ENCODE measurements at places on chromosomes 11 and 22. TPM values are rescaled to one million over a fixed set of nuclear protein-coding genes. Genes with fewer than 3 reads are reported as not detected.

DNA sequence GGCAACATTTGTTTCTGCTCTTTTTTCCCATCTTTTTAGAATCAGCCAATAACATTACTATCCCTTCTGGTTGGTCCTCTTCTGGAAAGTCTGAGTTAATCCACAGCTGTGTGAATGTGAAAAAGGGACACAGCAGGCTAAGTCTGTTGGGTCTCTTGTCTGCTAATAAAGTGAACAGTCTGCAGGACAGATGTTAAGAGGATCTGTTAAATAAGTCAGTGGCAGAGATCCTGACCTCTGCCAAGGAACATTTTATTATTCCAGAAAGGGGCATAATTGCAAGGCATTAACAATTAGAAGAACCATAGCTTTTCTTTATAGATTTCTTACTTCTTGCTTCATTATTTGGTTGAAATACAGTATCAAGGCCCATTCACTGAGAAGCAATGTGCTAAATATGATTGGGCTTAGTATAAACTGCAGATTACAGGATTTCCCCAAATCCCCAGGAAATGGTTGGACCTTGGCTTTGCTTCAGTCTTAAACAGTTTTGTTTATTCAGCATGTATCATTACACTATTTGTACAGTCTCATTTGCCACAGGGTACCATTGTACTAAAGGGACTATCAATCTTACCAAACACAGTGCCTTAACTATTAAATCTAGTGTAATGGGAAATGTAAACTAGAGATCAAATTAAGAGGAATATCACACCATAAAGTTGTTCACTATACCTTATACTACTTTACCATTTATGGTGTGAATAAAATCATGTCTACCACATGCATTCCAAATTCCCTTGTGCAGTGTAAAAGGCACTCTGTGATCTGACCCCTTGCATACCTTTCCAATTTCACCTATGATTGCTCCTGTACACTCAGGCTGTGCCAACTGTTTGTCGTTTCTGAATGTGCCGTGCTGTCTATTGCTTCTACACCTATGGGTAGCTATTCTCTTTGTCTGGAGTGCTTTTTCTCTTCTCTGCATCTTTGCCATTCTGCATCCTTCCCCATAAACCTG lies 274.0 kb downstream of the SOX6 start:
- DNase-seq, result no peak

DNA sequence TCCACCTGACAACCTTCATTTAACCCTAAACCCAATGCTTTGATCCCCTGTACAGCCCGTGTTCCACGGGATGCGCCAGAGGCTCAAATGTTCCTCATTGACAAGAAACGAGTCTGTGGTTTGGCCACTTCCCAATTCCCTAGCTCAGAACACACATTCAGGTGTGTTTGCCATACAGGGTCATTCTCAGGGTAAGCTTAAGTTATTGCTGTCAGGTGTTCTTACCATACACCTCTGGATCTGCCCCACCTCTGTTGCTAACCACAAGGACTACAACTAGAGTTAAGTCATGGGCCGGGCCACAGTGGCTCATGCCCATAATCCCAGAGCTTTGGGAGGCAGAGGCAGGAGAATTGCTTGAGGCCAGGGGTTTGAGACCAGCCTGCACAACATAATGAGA lies 45.6 kb upstream of the POLD3 start:
- DNase-seq, result no peak

- no peak for DNase-seq
Observed at GRCh38 chr11:61923166-61924063, 6.0 kb upstream of the RAB3IL1 start.

DNA sequence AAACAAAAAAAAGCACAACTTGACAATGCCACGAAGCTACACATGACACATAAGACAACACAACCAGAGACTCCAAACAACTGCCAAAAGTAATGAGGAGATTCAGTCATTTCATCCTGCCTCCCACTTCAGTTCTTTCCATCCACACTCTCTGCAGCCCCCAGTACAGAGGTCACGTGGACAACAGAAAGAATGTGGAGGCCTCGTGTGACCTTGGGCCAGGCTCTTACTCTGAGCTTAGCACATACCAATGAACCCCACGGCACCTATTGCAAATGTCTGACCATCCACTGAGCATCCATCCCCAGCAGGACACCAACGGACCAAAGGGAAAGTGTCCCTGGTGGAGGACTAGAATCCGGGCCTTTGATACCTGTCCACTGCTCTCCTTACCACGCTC lies 12.5 kb downstream of the CBX7 start:
- no peak for DNase-seq

- no peak for DNase-seq
Observed at GRCh38 chr11:214083-214482, 6.6 kb downstream of the RIC8A start.

SERPING1 gene
- 0.55 TPM for total RNA-seq

KRTAP5-7 gene
- not detected for total RNA-seq
